Activated CD4-positive, alpha-beta T cell treated with anti-CD3 and anti-CD28 coated beads, Interleukin-2, amount 50 U/mL, for 16 hours (primary cell): ENCODE measurements at places on chromosomes 6 and 20.

GRCh38 chr20:7231303-7231702 lies 463.8 kb downstream of the BMP2 start:
- no peak for DNase-seq

- DNase-seq, result no peak
Measured at GRCh38 chr20:24480509-24480908, 11.1 kb downstream of the SYNDIG1 start.

- no peak for DNase-seq
Measured at GRCh38 chr6:43532201-43532600, 15.3 kb downstream of the POLR1C start.

DNA sequence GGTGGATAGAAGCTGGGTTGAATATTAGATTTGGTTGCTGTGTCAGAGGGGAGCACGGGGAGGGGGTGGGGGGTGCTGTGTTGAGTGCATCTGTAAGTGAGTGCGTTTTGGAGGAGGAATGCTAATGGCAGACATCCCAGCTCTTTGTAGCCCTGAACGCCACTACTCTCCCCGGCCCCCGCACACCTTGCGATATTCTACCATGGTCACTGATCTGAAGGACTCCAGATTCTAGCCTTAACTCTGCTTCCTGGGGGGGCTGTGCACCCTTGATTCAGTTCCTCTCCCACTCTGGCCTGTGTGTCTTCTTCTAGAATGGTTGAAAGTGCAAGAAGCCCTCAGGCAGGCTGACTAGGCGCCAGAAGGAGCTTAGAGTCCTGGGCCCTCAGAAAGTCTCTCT lies 7.1 kb downstream of the GLP1R start:
- no peak for DNase-seq

DNA sequence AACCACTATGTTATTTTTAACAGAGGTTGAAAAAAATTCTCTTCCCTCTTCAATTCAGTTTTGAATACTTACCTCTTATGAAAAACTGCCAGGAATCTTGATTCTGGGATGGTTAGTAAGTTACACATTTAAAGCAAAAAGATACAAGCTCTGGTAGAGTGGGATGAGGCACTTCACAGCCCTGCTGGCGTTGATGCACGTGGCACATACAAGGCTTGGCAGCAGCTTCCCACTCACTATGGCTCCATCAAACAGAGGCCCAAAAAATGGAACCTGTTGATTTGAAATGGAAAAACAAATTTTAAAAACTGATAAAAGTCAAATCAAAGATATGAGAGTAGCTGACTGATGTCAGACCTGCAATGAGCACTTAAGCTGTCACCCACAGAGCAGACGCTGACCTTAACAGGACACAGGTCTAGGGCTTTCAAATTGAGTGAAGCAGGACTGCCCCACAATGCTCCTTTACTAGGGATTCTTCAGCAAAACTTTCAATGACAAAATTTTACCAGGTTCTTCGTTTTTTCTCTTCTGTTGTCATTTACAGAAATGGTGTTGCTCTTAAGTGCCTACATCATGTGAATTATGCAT lies 104.9 kb downstream of the INSM1 start:
- no peak for DNase-seq

GRCh38 chr6:138966870-138967269 lies 21.2 kb downstream of the REPS1 start:
- DNase-seq, result no peak

- no peak for DNase-seq
Measured at GRCh38 chr6:17665132-17665531, 41.6 kb downstream of the NUP153 start.

DNA sequence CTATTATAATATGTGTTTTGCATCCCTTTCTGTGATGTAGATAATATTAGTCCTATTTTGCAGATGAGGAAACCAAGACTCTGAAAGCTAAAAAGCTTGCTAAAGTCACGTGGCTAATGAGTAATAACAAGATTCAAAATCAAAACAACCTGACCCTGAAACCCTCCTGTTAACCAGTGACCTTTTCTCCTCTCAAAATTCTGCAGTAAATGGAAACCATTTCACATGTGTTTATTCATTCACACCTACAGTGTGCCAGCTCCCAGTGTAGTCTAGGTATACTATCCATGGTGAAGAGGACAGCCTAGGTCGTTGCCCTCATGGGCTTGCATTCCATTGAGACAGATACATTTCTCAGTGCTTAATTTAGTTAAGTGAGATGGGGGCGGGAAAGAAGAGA lies 30.6 kb upstream of the PHACTR2 start:
- peak; percentile 11 for DNase-seq

- no peak for DNase-seq
Measured at GRCh38 chr6:16240589-16241320, 2.4 kb downstream of the GMPR start.

GRCh38 chr6:150301846-150302519 lies 66.8 kb upstream of the IYD start:
- DNase-seq, result peak; percentile 79

DNA sequence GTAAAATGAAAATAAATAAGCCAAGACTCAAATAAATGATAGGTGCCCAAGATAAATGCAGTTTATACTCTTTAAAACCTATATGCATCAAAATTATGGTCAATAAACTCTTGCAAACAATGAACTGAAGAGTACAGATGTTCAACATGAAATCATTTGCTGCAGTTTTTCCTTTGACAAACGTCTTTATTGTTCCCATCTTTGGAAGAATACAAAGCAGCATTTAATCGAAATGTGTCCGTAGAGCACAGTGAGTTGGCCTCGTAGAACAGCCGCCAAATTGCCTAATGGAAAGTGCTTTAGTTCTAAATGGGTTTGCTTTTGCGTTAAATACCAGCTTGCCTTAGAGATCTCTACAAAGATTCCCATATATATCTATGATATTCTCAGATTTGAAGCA lies 447.4 kb downstream of the PKHD1 start:
- DNase-seq, result no peak
